Transverse colon (tissue), 4 donors: ENCODE measurements at places on chromosomes 11 and 22. TPM values are rescaled to one million over a fixed set of nuclear protein-coding genes. Genes with fewer than 3 reads are reported as not detected.

- no peak for DNase-seq
These were observed 11.3 kb downstream of the DERL3 start for GRCh38 chr22:23827351-23827995.

DNA sequence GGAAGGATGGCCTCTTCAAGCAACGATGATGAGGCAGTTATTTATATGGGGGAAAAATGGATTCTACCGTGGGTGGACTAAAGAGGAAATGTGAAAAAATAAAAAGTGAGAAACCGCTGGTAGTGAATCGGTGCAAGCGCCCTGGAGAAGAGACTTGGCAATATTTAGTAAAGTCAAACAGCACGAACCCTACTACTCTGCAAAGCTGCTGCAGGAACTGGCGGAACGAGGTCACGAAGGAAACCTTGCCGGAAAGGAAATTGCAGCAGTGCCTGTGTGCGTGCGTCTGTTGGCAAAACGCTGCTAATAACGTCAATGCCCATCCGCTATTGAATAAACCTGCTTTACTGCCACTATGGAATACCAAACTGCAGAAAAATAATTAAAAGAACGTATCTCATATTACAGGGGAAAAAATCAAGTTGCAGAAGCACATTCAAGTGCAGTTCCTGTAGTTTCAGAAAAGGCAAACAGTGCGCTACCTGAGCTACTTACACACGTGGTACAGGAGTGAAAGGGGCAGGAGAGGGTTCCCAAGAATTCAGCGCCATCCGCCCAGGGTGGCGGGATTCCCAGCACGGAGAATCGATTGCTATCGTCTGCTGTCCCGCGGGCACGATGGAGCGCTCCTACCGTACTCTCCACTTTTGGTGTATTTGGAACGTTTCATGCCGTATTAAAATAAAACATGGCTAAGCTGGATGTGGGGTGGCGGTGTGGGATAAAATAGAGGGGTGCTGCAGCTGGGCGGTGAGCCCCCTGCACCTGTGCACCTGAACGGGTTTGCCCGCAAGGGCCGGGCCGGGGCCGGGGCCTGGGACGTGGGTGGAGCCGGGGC is 585 bp upstream of the NADSYN1 start:
- peak; percentile 71 for DNase-seq

GRCh38 chr11:8069771-8070170 is 11.2 kb upstream of the TUB start:
- DNase-seq, result no peak

- DNase-seq, result no peak
These were observed 32.2 kb downstream of the ART5 start for GRCh38 chr11:3609416-3610265.

DNA sequence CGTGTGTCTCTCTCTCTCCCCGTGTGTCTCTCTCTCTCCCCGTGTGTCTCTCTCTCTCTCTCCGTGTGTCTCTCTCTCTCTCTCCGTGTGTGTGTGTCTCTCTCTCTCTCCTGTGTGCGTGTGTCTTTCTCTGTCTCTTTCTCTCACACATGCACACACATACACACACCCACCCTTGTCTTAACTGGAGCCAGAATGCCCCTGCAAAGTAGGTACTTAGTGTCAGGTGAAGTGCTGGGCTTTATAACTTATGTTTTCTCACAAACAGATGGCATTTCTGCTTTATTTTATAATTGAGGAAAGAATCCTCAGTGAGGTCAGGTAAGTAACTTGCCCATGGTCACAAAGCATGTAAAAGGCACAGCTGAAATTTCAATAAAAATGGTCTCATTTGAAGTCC is 106.0 kb downstream of the CSNK2A3 start:
- DNase-seq, result no peak

GRCh38 chr11:132208477-132209055 is 838.2 kb downstream of the NTM start:
- DNase-seq, result no peak

GRCh38 chr22:17258015-17258787 is 39.0 kb upstream of the ADA2 start:
- DNase-seq, result peak; percentile 84

DNA sequence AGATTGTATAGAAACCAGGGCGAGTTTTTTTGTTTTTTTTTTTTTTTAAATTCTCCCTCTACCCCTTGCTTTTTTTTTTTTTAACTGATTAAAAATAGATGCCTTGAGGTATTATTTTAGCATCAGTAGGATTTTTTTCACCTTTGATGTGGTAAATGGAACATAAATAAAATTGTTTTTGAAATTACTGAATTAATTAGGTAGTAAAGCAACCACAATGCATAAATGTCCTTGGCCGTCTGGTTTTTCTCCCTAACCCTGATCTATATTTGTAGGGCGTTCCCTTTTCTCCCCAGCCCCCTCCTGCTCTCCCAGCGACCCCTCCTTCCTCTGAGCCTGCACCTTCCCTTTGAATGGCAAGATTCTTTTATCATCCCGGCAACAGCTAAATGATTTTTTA is 107.8 kb downstream of the ZBTB16 start:
- DNase-seq, result no peak

- DNase-seq, result peak; percentile 47
These were observed 30.3 kb downstream of the TNKS1BP1 start for GRCh38 chr11:57294225-57295131.

NLRP14 gene
- not detected for total RNA-seq

BANF1 gene
- total RNA-seq, result 79.7 TPM

TP53AIP1 gene
- total RNA-seq, result 0.41 TPM

MISFA gene
- total RNA-seq, result 2.0 TPM

PACSIN3 gene
- total RNA-seq, result 12.5 TPM

MGAT3 gene
- total RNA-seq, result 7.5 TPM

C11orf21 gene
- not detected for total RNA-seq

MUC2 gene
- 910 TPM for total RNA-seq
